ENCODE measurements at places on chromosomes 12 and 14.
A peak's percentile ranks its signal among the peaks of the same experiment; 100 is the strongest.

DNA sequence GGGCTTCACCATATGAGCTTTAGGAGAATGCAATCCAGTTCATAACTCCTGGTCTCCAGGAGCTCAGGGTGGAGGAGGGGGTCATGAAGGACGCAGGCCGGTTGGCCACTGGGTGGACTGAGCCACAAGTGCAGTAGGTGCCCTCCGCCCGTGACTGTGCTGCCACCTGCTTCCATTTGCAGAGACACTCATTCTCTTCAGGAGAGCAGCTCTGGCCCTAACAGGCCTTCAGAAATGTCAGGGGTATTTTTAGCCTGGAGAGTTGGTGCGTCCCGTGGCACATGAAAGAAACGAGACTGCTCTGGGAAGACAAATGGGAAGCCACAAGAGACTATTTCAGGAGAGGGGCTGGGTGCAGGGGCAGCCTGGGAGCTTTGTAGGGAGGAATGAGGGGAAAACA is 74.6 kb upstream of the MYL2 start:
- no peak for DNase-seq

GRCh38 chr12:1797011-1797901 is 23.1 kb upstream of the LRTM2 start:
- DNase-seq: peak; percentile 47

GRCh38 chr14:103974575-103974974 is 32.2 kb upstream of the RD3L start:
- no peak for DNase-seq

- no peak for DNase-seq
These were observed 86.5 kb upstream of the FOXN3 start for GRCh38 chr14:89503431-89503996.

DNA sequence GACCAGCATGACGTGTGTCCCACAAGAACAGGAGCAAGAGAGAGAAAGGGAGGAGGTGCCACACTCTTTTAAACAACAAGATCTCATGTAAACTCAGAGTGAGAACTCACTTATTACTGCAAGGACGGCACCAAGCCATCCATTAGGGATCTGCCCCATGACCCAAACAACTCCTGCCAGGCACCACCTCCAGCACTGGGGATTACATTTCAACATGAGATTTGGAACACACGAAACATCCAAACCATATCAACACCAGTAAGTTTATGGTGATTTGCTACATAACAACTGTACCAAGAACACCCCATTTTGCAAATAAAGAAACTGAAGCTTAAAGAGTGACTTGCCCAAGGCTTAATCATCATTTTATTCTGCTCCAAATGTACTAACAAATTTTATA is 23.7 kb upstream of the OR6J1 start:
- DNase-seq: no peak

- no peak for DNase-seq
These were observed 22.4 kb downstream of the FAM222A start for GRCh38 chr12:109735825-109736551.

GRCh38 chr12:85836197-85837090 is at the start of gene RASSF9:
TSS of gene RASSF9 (minus strand) at chr12:85836409. CDS start at chr12:85836201, 208 bp downstream.
- no peak for DNase-seq

DNA sequence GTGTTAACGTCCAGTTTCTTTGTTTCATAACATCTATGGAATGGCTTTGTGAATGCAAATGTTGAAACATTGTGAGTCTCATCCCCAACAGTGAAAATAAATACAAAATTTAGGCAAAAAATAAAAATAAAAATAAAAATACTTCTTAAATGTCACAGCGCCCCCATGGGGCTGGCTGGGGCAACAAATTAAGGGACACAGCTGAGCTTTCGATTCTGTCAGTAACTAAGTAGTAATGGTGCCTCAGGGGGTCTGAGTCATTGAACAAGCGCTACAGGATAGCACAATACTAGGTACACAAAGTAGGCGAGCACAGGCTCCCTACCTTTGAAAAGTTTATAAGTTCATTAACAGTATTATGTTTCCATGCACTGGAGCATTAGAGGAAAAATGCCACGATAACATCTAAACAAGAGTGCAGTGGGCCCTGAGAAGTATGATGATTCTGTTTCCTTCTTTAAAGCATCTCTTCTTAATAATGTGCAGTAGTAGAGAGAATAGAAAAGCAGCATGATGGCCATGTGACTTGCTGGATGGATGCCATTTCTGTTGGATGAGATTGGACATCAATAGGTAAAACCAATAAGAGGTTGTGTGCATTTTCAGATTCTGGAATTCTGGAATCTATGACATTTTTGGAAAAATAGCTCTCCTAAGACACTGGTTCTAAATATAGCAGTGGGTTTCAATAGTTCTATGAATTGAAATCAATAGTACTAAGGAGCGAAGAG is 667.2 kb downstream of the DIO2 start:
- DNase-seq: no peak

All from T-helper 2 cell treated with Interferon-gamma antibody and Interleukin-4, amounts not matched to agents 5 μg/mL and 100 μg/mL, for 36 hours (primary cell).